CD8-positive, alpha-beta memory T cell (primary cell): ENCODE measurements at places on chromosomes 6 and 20. TPM values are rescaled to one million over a fixed set of nuclear protein-coding genes. Genes with fewer than 3 reads are reported as not detected.

The TNF gene
- polyA plus RNA-seq, result 7.9 TPM

The OXT gene
- 1.4 TPM for polyA plus RNA-seq

The BTN1A1 gene
- not detected for polyA plus RNA-seq

The BPIFB1 gene
- polyA plus RNA-seq, result not detected

The ADGRF5 gene
- not detected for polyA plus RNA-seq

The GJA10 gene
- polyA plus RNA-seq, result not detected

The SOBP gene
- 0.30 TPM for polyA plus RNA-seq

The MAPK14 gene
- 52.5 TPM for polyA plus RNA-seq

The PRL gene
- 0.21 TPM for polyA plus RNA-seq

The SNAI1 gene
- polyA plus RNA-seq, result 0.60 TPM

The SPDEF gene
- not detected for polyA plus RNA-seq

The SERAC1 gene
- 3.9 TPM for polyA plus RNA-seq

The SPATS1 gene
- not detected for polyA plus RNA-seq

The EFCAB8 gene
- polyA plus RNA-seq, result not detected

The POU5F1 gene
- not detected for polyA plus RNA-seq

The SLC22A2 gene
- not detected for polyA plus RNA-seq

The SRMS gene
- polyA plus RNA-seq, result not detected
